ENCODE measurements at places on chromosomes 1 and 21.

GRCh38 chr1:197985351-197985750, 68.2 kb downstream of the LHX9 start:
- ATAC-seq = no peak

GRCh38 chr1:45263132-45263531, 56.7 kb upstream of the ZSWIM5 start:
- ATAC-seq = no peak

- no peak for ATAC-seq
Observed at GRCh38 chr1:76218888-76219287, 144.3 kb downstream of the ST6GALNAC3 start.

GRCh38 chr1:53323316-53323715, 4.6 kb downstream of the LRP8 start:
- no peak for ATAC-seq

DNA sequence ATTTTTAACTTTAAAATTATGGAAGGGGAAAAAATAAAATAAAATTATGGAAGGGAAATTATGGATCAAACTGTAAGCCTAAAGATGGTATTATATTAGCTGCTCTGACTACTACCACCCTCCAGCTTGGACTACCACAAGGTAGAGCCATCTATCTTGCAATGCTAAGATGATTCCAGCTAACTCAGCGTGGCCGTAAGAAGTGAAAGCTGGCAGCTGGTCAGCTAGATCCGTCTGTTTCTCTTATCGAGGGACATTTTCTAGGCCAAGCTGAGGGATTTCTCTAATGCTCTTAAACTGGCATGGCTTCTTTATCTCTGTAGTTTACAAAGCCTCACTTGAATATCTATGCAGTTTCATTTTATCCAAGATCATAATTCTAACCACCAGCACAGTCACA, 31.5 kb downstream of the LYST start:
- ATAC-seq = no peak

DNA sequence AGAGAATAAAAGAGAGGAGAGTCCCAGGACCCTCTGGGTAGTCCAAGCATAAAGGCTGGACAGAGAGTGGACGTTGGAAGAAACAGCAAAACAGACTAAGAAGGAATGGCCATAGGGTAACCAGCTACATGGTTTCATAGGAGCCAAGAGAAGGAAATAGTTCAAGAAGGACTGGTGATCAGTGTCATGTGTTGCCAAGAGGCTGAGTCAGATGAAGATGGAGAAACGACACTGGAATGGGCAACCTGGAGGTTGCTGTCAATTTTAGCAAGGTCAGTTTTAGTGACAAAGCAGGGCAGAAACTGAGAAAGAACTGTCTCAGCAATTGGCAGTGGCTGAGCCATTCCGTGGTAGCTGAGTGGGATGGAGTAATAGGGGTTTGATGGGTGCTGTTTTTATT, 41.4 kb downstream of the HMGB4 start:
- ATAC-seq = no peak

GRCh38 chr1:22350924-22351767, 100.5 kb upstream of the ZBTB40 start:
- no peak for ATAC-seq

- no peak for ATAC-seq
Observed at GRCh38 chr1:73899311-73899710, 298.7 kb downstream of the LRRIQ3 start.
